ENCODE measurements at places on chromosomes 3 and 15. TPM values are rescaled to one million over a fixed set of nuclear protein-coding genes. Genes with fewer than 3 reads are reported as not detected.

The NR2E3 gene
- not detected for total RNA-seq

The GPR62 gene
- not detected for total RNA-seq

The SLC9A9 gene
- total RNA-seq: 29.7 TPM

The RTP1 gene
- not detected for total RNA-seq

The RYR3 gene
- total RNA-seq: 36.2 TPM
